ENCODE measurements at places on chromosomes 7 and 10.

DNA sequence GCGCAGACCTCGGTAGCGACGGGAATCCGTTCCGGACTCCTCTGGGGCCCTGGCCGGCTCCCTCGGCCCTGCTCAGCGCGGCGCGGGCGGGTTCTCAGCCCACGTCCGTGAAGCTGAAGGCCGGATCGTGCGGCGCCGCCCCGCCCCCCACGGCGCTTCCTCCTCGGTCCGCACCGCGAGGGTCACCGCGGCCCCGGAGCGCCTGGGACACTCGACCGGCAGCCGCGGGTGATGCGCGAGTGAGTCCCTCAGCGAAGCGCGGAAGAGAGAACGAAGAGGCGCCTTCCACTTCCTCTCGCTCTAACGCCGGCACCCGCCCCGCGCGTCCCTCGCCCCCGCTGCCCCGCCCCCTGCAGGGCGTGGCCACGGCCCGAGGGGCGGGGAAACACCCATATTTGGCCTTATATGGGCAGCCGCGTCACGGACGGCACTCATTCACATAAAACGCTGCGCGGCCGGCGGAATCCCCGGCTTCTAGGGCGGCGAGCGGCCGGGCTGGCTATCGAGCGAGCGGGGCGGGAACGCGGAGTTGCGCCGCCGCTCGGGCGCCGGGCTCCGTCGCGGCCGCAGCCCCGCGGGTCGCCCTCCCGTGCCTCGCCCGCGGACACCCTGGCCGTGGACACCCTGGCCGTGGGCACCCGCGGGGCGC lies at the start of gene DUSP5:
DUSP5 (plus strand) TSS at position 470 of the 649 bp plus-strand sequence. CDS start 215 bp downstream, outside the sequence.
- DNase-seq, result peak; percentile 24

DNA sequence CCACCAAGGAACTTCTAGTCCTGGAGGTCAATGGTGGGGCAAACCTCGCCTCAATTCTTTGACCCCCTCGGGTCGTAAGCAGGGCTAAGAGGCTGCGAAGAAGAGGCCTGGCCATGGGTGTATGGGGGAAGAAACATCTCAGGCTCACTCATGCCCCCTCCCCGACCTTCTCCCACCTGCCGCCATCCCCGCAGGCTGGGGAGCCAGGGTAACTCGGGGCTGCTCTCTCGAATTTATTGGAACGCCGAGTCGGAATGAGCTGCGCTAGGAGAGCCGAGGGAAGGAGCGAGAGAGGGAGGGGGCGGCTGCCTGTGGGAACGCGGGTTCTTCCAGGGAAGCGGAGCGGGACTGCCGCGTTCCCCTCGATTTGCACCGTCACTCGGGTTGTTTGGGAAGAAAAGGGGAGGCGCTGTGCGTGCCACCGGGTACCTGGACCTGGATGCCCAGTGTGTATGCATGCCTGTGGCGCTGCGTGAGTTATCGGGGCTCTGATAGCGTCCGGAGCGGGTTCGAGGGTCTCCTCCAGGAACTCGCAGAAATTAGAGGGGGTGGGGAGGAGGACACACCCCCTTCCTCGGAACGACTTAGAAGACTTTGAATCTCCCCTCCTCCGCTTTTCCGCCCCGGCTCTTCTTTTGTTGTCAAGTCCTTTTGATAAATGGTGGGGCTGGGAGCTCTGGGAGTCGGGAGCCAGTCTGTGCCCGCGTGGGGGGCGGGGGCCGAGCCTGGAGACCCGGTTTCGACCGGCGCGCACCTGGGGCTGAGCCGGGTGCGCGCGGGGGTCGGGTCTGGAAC lies 1.8 kb upstream of the ZNF503 start:
- peak; percentile 6 for DNase-seq

DNA sequence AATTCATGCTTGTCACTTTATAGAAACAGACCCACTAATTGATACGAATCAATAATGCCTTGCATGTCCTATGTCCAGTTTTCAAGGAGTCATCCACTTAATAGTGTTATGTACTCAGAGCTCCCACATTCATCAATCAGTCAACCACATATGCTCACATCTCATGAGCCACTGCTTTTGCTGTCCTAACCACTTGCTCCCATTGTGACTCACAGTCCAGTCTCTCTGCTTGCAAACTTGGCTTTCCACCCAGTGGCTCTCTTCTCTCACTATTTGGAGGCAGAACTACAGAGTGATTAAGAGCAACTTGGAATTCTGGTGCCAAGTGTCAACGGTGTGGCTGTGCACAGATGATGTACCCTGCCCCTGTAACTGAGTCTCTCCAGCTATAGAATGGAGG lies 166.0 kb downstream of the SNX13 start:
- no peak for DNase-seq

GRCh38 chr10:80260295-80261243 lies 28.9 kb downstream of the MAT1A start:
- DNase-seq, result no peak

- no peak for DNase-seq
Observed at GRCh38 chr7:41637049-41637448, 65.8 kb downstream of the INHBA start.

GRCh38 chr10:33808475-33808874 lies 474.0 kb upstream of the NRP1 start:
- DNase-seq, result no peak

Measured in NCI-H2107 (cell line).